ENCODE measurements at places on chromosomes 7 and 10.

DNA sequence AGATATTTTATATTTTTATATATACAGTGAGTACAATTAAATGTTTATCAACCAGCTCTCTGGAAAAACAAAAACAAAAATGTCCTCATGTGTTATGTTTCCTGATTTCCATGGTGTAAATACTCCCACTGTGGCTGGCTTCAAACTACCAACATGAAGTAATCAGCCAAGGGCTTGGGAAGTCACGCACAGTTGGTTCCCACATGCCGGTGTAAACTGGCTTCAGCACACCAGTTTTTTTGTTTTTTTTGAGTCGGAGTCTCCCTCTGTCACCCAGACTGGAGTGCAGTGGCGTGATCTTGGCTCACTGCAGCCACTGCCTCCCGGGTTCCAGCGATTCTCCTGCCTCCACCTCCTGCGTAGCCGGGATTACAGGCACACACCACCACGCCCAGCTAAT is 11.8 kb downstream of the OSBPL3 start:
- no peak for DNase-seq

GRCh38 chr7:49639068-49639593 is 134.3 kb upstream of the VWC2 start:
- DNase-seq = no peak

- DNase-seq = no peak
These were observed 81.4 kb downstream of the SPDYE5 start for GRCh38 chr7:75573477-75574019.

DNA sequence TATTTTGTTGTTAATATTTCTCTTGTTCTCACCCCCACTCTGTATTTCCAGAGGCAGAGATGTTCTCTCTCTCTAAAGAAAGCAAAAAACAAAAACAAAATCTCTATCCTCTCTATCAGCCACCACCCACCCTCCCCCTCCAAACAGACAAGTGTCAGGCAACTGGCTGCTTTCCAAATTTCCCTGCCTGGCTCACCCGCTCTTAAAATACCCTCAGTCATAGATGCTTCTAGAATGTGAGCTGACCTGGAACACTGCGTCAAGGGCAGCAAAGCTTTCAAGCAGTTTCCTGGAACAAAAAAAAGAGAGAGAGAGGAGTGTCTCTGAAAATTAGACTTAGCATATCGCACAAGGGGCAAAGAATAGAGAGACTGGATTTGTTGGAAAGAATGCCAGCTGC is 341.0 kb upstream of the ZMIZ1 start:
- DNase-seq = no peak

GRCh38 chr7:29285444-29285793 is 90.8 kb downstream of the CHN2 start:
- DNase-seq = no peak

- no peak for DNase-seq
These were observed 52.3 kb upstream of the RET start for GRCh38 chr10:43024524-43024923.

- DNase-seq = no peak
These were observed 240.6 kb upstream of the GNAI1 start for GRCh38 chr7:79893991-79894390.

GRCh38 chr10:86707505-86707904 is 39.2 kb downstream of the LDB3 start:
- DNase-seq = no peak

GRCh38 chr7:78081888-78082287 is 283.3 kb downstream of the PHTF2 start:
- DNase-seq = no peak

DNA sequence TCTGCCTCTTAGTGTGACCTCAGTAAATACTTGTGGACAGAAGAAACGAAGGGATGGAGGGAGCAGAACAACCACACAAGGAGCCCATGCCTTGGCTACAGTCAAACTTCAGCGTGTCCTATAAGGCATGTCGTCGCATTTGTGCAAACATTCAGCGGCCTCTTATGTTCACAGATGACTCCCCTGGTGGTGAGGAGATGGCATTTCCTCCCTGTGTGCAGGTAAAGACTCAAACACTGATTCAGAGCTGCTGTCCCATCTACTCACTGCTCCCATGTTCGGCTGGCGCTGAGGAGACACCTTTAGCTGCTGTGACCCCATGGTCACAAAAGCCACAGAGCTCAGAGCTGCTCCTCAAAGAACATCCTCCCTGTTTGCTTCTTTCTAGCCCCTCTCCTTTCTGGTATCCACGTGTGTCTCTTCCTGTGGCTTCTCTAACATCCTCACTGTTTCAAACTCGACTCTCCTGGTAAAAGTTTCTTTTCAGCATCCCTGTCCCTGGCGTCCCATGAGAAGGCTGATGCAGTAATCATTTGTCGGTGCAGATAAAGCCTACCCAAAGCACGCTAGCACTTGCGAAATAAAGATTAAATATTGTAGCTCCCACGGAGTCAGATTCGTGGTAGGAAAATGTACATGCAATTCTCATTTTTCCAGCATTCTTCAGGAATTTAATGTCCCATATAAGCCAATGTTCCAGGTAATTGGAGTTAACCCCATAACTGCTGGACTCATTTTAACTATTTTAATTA is 124.9 kb upstream of the NEBL start:
- no peak for DNase-seq

- no peak for DNase-seq
These were observed 647.4 kb downstream of the XPNPEP1 start for GRCh38 chr10:109275960-109276359.

DNA sequence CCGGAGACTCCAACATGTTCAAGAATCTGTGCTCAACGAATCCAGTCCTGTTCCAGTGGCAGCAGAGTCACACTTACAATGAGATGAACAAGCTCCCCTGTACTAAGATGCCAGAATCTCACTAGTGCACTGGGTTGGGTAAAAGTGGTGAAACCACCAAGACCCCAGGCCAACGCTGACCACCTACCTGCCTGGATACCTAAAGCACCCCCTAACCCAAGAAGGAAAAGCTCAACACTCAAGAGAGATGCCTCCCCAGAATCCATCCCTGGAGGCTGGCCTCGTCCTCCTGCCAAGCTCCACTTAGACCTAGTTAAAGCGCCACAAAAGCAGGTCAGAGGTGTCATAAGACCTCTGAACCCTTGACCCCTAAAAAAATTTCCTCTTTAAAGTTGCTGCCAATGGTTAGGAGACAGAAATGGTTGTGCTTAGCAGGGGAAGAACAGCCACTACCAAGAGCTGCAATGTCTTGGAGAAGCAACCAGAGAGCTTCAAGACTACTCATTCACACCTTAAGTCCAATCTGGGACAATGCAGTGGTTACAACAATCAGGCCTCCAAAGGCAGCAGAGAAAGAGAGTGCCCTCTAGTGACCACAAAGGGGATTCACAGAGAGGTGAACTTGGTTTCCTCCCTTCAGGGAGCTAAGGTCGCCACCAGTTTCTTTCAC is 94.6 kb upstream of the MACROH2A2 start:
- DNase-seq = peak; percentile 52

- no peak for DNase-seq
These were observed 243.5 kb upstream of the ZNF32 start for GRCh38 chr10:43892062-43892770.

DNA sequence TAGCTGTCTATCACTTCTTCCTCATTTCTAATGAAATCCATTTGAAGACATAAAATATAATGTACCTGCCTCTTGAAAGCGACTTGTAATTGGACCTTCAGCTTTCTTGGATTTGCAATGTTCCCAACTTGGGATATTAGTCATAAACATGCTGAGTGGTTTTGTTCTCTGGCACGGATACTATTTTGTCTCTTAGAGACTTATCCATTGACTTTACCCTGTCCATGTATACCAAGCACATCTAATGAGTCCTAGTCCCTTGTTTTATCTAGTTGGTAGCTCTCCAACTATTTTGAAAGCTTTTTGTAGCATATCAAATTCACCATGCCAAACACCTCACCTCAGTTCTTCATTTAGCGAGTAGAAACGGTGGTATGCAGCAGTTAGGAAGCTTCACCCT is 18.9 kb downstream of the PLEKHS1 start:
- no peak for DNase-seq

- DNase-seq = no peak
These were observed 192.3 kb upstream of the PITRM1 start for GRCh38 chr10:3364768-3365480.

DNA sequence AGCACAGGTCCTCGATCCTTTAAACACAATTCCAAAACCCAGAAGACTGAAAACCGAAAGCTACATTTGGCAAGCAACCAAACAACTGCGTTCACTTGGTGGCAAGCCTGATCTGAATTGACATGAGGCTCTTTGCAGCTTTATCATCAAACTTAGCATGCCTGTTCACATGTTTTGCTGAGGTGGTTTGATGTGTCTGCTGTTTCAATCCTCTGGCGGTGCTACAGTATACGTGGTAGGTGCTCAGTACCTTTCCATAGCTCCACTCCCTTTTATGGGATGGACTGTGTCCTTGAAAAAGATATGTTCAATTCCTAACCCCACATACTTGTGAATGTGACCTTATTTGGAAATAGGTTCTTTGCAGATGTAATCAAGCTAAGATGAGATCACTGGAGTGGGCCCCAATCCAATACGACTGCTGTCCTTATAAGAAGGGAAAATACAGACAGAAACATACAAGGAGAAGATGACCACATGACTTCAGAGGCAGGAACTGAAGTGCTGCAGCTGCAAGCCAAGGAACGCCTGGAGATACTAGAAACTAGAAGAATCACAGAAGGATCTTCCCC is 33.4 kb downstream of the CCDC6 start:
- DNase-seq = no peak

- DNase-seq = no peak
These were observed 28.9 kb upstream of the STK17A start for GRCh38 chr7:43553999-43554398.
